ENCODE measurements at places on chromosomes 2 and 18.

GRCh38 chr2:2671826-2672225, 340.8 kb upstream of the MYT1L start:
- no peak for ATAC-seq

DNA sequence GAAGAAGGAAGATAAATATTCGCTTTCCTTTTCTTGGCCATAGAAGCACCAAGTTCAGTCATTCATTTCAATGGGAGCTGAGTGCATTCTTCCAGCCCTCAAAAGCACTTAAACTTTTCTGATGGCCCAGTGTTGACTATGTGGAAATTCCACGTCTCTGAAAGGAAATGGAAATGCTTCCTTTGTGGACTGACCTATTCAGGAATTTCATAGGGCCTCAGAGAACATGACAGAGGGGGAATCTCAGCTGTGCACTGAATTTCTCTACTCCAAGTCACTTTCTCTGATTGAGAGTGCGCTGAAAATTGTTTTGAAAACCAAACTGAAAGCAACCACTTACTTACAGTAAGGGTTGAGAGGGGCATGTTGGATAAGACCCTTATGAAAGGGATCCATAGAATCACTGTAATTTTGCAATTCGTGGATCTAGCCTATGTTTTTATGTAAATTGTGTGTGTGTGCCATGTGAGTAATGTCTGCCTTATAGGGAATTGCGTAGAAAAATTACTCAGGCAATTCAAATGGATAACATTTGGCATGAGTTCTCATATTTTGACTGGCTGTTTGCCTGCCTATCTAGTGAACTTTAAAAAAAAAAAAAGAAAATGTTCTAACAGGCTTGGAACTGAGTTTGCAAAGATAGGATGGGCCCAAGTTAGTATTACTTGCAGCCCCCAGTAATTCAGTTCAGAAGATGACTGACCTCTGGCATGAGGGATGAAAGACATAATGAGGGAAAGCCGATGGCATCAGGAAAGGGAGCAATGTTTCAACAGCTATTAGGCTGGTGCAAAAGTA, 437.0 kb downstream of the PTPRM start:
- no peak for ATAC-seq

- ATAC-seq: peak; percentile 61
Observed at GRCh38 chr2:74502720-74503505, 3.5 kb upstream of the LBX2 start.

- no peak for ATAC-seq
Observed at GRCh38 chr2:239386001-239386670, 14.7 kb downstream of the HDAC4 start.

DNA sequence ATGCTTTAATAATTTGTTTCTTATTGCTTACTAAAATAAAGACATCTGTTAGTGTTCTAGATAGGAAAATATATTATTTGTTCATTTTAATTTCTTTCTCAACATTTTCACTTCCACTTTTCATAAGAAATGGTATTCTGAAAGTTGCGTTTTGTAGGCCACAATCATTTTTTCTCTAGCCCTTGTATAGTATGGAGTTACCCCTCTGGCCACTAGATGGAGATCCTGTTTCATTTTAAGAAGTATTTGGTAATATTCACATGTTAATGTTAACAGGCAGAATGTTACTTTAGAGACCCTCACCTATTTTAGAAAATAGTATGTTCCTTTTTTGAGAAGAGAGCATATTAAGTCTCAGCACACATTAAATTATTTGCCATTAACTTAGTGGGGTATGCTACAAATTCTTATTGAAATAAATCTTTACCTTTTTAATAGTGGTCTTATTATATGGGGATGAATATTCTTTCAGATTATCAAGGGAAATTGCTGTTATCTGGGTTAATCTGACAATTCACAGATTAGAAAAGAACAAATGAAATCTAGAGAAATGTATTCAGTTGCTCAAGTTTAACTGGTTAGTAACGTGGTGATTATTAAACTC, 73.9 kb upstream of the TTC27 start:
- ATAC-seq: peak; percentile 83

GRCh38 chr2:217948351-217948791, 54.4 kb downstream of the TNS1 start:
- no peak for ATAC-seq

DNA sequence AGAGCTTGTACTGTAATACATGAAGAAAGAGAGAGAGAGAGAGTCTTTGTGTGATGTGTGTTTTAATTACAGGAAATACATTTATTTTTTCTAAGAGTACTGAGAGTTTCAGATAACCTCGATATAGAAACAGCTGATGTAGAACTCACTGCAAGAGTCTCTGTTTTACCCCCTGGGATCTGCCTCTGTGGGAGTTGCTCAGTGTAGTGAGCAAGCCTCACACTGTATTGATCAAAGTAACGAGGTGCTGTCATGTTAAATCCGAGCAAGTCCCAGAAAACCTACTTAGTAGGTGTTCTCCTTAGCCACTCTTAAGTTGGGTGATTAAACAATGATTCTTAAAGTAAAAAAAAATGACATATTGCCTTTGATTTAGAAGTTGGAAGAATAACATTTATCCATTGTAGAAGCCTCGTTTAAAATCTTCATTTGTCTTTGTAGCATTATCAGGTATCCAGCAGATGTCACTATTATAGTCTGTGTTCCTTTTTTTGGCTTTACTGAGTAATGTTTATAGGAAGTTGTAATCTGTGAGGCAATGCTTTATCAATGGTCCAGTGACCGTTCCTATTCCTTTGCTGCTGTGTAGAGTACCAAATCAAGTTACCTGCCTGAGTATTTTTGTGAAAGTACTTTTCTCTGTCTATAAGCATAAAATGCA, 219.0 kb downstream of the MYO3B start:
- no peak for ATAC-seq

DNA sequence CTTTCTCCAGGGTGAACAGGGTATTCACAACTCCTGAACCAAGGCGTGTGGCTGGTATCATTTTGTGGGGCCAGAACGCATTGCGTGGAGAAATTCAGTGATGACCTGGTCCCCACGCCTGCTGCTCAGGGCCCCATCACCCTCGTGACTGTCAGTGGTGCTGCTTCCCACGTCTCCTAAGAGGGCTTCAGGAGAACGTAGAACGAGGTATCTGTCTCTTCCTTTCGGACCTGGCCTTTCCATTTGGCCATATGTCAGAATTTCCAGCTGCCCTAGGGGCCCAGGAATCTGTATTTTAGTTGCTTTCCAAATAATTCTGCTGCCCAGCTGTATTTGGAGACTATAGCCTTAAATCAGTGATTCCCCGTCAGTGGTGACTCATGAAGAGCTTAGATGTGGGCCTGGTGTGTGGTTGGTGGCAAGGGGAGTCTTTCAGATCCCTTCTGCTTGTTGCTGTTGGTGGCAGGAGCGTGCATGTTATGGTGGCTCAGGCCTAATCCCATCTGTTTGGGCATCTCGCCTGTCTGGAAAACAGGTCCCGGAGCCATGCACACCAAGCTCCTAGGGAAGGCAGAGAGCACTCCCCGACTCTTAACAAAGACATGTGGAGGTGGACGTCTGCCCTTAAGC, 56.4 kb downstream of the NPAS2 start:
- ATAC-seq: no peak

DNA sequence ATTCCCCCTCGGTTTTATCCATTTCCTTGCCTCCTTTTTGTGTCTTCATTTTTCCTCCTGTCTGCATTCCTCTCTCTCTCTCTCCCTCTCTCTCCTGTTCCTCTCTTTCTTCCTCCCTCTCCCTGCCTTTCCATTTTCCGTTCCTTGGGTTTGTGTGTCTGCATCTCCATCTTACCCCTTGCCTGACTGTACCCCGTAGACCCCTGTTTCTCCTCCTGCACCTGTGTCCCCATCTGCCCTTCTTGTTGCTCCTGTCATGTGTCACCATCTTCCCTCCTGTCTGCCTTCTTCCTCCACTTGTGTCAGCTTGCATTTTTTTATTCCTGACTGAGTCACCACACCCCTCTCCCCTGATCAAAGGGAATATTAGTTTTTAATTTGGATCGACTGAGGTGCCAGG, 1.8 kb downstream of the CDK5R2 start:
- ATAC-seq: no peak

GRCh38 chr2:142944721-142945120, 67.3 kb downstream of the KYNU start:
- no peak for ATAC-seq

DNA sequence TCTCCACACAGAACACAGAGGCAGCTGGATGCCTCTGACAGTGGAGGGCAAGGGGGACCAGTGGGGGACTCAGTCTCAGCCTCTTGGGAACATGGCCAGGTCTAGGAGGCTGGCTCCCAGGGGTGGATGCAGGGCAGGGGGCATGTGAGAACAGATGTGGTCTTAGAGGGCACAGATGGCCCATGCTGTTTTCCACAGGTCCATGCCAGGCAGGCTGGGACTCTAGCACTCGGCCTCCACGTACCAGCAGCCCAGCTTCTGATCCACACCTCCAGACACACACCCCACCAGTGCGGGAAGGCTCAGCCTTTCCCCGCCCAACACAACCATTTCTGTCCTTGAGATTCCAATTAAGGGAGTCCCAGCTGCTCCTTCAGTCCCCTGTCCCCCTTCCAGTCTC, 42.4 kb downstream of the TNS1 start:
- ATAC-seq: peak; percentile 2

- ATAC-seq: no peak
Observed at GRCh38 chr18:10460414-10461018, 6.1 kb downstream of the APCDD1 start.

DNA sequence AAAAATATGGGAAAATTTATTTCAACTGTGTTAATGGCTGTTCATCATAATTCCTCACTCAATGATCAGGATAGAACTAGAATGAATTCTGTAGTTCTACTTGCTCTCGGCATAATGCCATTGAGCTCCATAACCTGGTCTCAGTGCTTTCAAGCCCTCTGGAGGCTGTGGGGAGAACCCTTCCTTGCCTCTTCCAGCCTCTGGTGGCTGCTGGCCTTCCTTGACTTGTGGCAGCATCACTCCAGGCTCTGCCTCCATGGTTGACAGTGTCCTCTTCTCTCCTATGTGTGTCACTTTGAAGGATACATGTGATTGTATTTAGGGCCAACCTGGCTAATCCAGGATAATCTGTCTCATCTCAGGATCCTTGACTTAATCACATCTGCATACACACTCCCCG, 26.9 kb upstream of the CABYR start:
- no peak for ATAC-seq

- ATAC-seq: no peak
Observed at GRCh38 chr2:118496870-118497611, 350.4 kb downstream of the EN1 start.

DNA sequence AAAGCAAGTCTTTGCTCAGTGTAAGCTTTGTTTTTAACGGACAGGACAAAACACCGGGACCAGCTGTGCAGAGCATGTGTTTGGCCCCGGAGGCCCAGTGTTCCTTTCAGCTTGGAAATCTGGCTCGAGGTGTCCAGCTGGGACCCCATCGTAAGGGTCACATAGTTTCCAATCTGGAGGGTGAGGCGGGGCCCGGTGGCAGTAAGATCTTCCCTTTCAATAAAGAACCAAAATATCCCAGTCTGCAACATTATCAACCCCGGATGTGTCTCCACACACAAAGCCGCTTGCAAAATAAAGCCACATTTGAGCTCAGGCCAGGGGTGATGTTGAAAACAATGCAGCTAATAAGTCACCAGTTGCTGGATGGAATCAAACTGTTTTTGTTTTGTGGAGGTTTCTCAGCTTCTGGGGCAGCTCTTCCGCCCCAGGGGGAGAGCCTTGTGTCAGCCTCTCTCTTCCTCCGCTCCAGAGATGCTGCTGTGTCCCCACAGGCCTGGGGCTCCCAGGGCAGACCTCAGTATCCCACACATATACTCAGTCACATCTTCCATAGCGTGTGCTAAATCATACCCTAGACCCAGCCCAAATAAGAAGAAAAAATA, 138.6 kb upstream of the GLI2 start:
- no peak for ATAC-seq

GRCh38 chr2:168429988-168430387, 26.1 kb upstream of the CERS6 start:
- ATAC-seq: no peak

GRCh38 chr2:181988154-181988924, 2.7 kb downstream of the PPP1R1C start:
- no peak for ATAC-seq

DNA sequence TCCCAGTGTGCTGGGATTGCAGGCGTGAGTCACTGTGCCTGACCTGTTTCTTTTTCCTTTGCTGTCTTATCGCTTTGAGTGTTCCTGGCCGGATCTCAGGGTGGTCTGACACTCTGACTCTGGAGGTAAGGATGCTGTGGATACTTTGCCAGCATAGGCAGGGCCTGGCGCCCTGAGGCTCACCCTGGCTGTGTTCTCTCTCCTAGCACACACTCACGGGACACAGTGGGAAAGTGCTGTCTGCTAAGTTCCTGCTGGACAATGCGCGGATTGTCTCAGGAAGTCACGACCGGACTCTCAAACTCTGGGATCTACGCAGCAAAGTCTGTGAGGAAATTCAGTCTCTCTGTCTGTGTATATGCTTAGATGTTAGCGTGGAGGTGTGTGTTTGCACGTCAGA, 18.0 kb upstream of the SAG start:
- no peak for ATAC-seq

- no peak for ATAC-seq
Observed at GRCh38 chr2:73856214-73856613, 27.5 kb downstream of the STAMBP start.

GRCh38 chr18:37282386-37283037, 283.1 kb downstream of the CELF4 start:
- no peak for ATAC-seq

- ATAC-seq: no peak
Observed at GRCh38 chr2:122851161-122851560, 1095.7 kb downstream of the TSN start.

GRCh38 chr18:44937960-44938719, 257.5 kb downstream of the SETBP1 start:
- no peak for ATAC-seq
